ENCODE measurements at places on chromosomes 5 and 9.

DNA sequence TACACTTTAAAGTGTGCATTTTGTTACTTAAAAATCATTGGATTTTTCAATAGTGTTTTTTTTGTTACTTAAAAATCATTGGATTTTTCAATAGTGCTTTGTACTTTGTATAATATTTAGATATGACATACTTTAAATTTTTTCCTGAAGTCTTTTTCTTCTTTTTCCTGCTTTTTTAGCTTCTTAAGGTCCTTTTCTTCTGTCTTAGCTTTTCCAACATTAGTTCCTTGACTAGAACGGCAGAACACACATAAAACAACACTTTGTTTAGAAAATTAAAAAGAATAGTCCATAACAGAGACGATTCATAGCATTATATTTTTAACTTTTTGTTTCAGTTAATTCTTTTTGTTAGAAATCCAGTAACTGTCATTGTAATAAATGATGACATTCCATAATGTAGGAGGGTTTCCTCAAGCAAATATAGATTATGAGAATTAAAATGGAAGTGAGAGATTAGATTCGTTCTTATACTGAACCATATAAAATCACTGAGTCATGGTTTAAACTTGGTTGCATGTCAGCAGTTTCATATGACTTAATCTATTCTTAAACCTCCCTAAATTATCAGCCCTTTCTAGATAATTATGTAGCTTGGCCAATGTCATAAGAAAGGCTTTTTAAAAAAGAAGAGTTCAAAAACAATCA, 45.3 kb upstream of the RICTOR start:
- DNase-seq: no peak

DNA sequence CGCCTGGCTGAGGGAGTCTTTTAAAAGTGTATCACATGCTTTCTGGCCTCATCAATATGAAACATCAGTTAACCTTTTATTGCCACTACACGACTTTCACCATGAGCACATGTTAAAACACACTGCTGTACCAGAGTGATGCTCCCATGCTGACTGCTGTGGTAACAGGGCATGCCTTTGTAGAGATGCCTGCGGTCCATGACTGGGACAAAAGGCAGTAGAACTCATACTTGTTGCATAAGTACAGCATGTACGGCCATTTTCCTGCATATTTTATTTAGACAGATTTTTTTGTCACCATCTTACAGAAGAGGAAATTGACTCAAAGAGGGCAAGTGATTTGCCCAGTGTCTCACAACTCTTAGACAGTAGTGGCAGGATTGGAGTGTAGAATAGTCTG, 105.7 kb upstream of the ADAMTSL1 start:
- no peak for DNase-seq

DNA sequence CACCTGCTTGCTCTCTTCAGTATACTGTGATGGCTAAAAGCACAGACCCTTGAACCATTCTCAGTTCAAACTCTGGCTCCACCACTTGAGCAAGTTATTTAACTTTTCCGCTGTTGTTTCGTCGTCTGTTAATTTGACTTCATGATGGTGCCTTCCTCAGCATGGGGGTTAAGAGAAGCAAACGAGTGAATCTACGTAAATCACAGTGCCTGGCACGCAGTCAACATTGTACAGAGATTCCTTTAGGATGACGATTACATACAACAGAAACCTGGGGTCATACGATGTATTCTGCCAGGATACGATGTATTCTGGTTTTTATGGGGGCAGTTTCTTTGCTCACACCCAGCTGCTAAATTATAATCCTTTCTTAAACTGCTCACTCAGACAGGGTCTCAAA, 515.6 kb downstream of the CCDC171 start:
- DNase-seq: no peak

GRCh38 chr5:108101130-108101529, 280.8 kb downstream of the FBXL17 start:
- peak; percentile 56 for DNase-seq

DNA sequence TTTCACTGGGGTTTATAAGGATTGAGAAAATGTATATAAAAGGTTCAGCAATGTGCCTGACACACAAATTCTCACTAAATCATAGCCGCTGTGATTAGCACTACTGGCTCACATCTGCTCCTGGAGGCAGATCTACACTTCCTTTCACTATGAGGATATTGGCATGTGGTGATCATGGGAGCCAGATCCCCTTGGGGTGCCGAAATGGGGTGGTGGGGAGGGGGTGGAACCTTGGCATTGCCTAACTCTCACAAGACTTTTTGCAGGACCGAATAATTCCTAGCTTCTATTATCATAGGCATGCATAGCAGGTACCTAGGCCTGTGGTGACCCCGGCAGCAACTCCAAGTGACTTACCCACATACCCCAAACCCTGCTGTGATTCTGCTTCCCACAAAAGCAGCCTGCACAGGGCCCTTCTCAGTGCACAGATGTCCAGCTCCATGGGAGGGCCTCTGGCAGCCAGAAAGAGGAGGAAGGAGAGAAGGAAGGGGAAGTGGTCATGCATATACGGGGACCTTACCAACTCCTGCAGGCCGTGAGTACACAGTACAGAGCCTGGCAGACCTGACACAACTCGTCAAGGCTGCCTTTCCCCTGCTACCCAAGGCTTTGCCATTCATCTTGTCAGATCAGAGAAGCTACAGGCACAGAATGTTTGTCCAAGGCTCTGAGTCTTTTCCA, 61.3 kb upstream of the IQGAP2 start:
- DNase-seq: no peak

DNA sequence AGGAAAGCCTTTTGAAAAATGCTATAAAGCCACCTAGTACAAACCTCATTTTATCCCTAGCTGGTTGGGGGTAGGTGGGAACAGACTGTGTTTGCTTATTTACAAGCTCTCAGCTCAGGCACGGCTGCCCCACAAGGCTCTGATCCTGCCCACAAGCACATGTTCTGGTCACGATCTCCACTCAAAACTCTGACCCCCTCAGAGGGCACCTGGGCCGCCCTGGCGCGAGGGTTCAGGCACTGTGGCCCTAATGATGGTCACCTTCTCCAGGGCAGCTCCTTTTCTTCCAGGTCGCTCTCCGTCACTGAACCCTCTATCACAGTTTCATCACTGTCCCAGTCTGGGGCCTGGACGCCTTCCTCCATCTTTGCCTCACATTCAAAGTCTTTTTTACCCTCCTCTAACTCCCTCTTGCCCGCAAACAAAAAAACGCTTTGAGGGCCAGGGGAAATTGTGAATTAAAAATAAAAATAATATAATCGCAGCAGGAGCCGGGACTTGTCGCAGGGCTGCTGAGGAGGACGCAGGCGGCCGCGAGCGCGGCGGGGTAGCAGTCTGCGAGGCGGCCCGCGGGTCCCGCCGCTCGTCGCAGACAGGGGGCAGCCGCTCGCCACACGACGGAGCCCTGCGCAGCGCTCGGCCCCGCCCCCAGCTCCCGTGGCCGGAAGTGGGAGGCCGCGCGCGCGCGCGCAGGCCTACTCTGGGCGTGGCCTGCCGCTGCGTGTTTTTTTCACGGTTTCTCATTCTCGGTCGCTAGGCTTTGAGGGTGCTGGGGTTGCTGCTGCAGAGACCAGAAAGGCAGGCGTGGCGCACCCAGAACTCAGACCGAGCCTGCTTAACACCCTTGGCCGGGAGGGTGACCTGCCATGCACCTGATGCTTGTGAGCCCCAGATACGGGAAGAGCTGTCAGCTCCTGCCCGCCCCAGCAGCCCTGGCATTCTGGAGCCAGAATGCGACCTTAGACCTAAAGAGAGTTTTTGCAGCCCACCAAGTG, at the start of gene ANKRD31:
TSS of gene ANKRD31 (minus strand) at position 557 of the 995 bp plus-strand sequence. CDS start at position 365, 192 bp downstream.
- peak; percentile 77 for DNase-seq

- DNase-seq: no peak
These were observed 3.4 kb upstream of the RHOBTB3 start for GRCh38 chr5:95727764-95728191.

DNA sequence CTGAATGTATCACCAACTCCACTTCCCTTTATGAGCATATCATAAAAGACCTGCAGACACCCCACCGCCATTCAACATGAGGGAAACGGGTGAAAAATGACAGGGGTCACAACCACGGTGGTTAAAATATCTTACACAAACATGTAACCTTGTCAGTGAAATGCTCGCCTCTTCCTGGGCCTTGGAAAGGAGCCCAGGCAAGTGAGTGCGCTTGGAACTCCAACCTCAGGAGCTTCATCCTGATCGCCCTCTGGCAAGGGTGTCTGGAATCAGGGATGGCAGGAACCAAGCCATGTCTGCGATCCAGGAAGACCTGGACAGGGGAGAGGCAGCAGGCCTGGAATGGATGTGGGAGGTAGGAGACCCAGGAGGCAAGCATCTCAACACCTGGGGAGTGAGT, 282.7 kb downstream of the GAS1 start:
- no peak for DNase-seq

GRCh38 chr9:75142202-75142601, 53.9 kb downstream of the OSTF1 start:
- DNase-seq: no peak

DNA sequence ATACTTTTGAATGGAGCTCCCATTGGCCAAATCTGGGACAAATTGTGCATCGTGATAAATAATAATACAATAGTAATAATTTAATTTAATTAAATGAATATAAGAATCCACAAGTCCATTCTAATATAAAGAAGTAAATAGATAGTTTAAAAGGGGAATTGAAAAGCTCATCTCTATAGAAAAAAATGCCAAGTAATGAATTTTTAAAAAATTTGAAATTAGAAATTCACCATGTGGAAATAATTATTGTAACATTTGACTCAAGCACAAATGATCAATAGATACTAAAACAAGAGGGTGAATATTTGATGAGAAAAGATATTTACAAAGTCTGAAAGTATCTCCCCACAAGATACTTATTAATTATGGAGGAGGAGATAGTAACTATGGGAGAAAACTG, 467.4 kb downstream of the CETN3 start:
- DNase-seq: no peak

GRCh38 chr9:5440426-5440825, 2.7 kb upstream of the PLGRKT start:
- DNase-seq: no peak

GRCh38 chr5:176902102-176902814, 3.1 kb upstream of the HK3 start:
- DNase-seq: no peak

GRCh38 chr5:159971514-159971913, 37.4 kb upstream of the TTC1 start:
- DNase-seq: no peak

GRCh38 chr9:106953174-106953573, 90.2 kb downstream of the ZNF462 start:
- no peak for DNase-seq

- DNase-seq: no peak
These were observed 69.5 kb upstream of the ANXA1 start for GRCh38 chr9:73081979-73082657.

GRCh38 chr9:129317179-129318011, 139.3 kb upstream of the IER5L start:
- peak; percentile 97 for DNase-seq

- no peak for DNase-seq
These were observed 183.4 kb downstream of the PAPPA start for GRCh38 chr9:116337015-116337414.

DNA sequence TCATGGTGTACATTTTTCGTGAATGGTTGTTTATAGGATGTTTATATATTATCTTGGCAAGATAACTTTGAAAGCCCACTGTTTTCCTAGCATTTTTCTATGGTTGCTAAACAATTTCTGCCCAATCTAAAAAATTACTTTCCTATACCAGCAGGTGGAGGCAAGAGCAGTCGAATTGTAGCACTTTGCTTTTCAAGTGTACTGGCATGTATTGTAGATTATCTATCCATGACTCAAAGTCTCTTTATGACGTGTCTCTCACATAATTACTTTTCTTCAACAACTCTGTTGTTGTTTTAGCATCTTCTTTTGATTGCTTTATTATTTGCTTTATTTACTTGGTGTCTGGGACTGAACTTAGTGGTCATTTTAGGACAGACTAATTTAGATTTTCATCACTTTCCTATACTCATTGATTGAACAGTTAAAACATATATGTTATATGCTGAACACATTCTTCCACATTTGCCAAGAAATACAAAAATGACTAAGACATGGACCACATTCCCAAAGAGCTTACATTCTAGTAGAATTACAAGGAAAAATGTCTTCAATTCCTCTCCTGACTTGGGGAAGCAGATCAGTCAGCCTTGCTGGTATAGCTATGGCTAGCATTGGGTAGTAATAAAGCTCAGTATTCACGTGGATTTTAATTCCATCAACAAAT, 20.7 kb downstream of the NLN start:
- DNase-seq: no peak

- DNase-seq: no peak
These were observed 149.3 kb downstream of the GNAQ start for GRCh38 chr9:77882294-77882693.
